GM18507 (cell line): ENCODE measurements at places on chromosomes 1 and 21.
A peak's percentile ranks its signal among the peaks of the same experiment; 100 is the strongest.

- DNase-seq = no peak
Observed at GRCh38 chr1:228802386-228803220, 67.3 kb downstream of the RHOU start.

DNA sequence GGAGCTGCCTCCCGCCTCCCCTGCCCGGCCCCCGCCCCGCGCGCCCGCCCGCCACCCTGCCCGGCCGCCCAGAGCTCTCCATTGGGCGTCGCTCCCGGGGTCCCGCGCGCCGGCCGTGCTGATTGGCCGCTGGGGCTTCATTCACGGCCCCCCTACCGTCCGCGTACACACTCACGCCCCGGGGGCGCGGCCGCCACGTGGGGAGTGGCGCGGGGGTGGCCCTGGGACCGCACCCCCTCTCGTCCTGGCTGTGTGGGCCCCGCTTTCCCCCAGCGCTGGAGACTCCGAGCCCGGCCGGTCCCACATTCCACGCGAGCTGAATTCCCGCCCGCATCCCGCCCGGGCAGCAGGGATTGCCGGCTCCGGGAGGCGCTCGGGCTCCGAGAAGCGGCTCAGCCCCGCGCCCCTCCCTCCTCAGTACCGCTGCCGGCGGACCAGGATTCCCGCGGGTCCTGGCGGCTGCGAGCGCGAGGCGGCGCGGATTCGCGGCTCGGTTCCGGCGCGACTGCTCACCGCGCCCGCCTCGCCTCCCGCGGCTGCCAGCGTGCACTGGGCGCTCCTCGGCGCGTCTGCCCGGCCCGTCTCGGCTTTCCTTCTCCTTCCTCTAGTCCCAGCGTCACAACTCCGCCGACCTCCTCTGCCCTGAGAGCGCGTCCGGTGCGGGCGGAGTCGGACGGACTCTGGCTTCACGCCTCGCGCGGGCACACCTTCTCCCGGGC, 450 bp upstream of the POU3F1 start:
- DNase-seq = peak; percentile 81

GRCh38 chr1:96688767-96689166, 32.8 kb upstream of the PTBP2 start:
- no peak for DNase-seq

DNA sequence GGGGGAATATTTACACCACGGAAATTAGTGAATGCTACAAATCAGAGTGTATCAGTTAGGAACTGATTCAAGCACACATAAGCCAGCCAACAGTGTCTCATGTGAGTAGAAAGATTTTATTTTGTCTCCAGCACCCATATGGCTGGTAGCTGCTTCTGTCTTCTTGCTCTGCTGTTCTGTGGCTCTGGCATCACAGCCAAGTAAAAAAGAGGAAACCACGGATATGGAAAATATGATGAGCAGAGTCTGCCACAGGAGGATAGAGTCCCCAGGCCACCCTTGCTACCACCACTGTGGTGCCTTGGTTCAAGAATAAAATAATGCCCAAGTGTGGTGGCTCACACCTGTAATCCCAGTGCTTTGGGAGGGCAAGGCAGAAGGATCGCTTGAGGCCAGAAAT, 53.6 kb upstream of the SPOCD1 start:
- DNase-seq = no peak

DNA sequence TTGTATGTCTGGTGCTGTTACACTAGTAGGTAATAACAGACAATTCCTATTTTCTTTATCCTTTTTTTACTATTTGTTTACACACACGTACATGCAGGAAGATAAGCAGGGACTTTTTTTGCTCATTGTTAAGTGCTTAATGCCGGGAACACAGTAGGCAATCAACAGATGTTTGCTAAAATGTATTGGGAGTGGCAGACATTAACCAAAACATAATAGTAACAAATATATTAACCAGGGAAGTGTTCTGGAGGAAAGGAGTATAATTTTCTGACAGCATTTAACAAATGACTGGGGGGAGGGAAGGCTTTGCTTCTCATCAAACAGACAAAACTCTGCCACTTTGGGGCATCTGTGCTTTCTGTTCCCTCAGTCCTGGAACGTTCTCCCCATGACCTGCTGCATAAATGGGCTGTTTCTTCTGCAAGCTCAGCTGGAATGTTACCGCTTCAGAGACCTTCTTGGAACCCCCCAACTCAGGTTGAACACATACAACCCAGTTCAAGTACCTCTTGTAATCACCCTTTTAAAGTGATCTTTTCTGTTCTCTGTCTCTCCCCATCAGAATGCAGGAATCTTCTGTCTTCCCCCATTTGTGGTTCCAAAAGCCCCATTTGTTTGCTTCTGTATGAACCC, 2.1 kb downstream of the CR1L start:
- DNase-seq = no peak

GRCh38 chr1:44619261-44619900, 54.9 kb downstream of the TMEM53 start:
- DNase-seq = no peak

GRCh38 chr21:45917241-45917640, 64.3 kb upstream of the COL6A1 start:
- DNase-seq = no peak

DNA sequence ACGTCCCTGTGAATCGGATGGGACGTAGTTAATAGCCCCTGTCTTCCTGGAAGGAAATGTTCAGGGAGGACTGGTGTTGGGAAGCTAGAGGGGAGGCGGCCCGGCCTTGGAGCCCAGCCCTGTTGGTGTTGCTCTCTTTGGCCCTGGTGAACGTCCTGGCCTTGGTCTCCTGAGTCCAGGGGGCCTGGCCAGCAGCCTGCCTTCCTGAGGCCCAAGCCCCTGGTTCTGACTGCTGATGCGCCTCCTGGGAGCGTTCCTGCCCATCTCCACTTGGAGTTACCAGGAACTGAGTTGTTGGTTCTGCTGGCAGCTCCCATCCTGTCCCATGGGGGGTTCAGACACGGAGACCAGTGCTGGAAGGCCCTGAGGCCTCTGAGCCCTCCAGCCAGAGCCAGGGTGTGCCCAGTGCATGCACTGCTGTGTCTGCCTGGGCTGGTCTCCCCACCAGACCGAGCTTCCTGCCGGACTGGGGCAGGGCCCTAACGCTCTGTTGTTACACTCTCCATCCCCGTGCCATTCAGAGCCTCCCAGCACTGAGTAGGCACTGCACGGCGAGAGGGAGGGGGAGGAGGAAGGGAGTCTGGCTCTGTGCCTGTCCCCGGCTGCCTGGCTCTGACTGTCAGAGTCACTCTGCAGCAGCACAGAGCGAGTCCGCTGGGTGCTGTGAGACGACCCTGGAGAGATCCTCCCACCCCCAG, 382.5 kb upstream of the VAMP3 start:
- DNase-seq = no peak

DNA sequence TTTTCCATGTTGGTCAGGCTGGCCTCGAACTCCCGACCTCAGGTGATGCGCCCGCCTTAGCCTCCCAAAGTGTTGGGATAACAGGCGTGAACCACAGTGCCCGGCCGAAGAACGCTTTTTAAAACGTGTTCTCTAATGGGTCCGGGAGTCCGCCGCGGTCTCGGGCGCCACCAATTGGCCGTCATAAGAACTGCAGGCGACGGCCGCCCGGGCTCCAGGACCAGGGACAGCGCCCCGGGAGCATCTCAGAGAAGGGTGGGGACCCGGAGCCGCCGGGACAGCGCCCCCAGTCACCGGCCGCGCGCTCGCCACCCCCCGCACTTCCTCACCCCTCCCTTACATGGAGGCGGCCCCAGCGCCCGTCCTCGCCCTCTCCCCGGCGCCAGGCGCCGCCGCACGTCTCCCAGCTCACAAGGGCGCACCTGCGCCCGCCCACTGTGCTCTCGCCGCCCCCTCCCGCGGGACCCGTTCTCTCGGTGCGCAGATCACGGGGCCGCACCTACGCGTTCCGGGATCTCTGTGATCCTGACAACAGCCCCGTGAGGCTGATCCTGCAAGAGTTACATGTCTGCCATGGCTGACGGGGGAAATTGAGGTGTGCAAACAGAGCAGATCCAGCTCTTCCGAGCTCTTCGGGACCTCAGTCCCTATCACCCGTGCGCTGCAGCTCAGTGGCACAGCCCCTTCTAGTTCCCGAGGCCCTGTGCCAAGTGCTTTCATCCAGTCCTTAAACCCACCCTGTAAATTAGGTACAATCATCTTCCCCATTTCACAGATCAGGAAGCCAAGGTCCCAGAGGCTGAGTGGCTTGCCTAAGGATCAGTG, 9.8 kb downstream of the RAP1GAP start:
- DNase-seq = peak; percentile 83

DNA sequence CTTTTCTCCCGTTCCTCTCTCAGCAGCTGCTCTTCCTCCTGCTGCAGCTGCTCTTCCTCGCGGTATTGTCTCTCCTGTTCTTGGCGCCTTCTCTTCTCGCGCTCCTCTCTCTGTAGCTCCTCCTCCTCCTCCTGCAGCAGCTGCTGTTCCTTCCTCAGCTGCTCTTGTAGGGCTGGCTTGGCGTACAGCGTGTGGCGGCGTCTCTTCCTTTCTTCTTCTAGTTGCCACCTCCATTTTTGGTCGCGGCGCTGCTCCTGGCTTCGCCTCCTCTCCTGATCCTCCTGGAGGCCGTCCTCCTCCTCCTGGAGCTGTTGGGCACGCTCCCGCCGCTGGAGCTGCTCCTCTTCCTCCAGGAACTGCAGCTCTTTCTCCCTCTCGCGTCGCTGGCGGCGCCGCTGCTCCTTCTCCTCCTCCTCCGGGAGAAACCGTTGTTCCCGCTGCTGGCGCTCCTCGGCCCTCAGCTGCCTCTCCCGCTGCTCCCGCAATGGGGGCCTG, 4.8 kb downstream of the TCHH start:
- DNase-seq = no peak

- no peak for DNase-seq
Observed at GRCh38 chr1:203511513-203511912, 17.6 kb downstream of the OPTC start.

DNA sequence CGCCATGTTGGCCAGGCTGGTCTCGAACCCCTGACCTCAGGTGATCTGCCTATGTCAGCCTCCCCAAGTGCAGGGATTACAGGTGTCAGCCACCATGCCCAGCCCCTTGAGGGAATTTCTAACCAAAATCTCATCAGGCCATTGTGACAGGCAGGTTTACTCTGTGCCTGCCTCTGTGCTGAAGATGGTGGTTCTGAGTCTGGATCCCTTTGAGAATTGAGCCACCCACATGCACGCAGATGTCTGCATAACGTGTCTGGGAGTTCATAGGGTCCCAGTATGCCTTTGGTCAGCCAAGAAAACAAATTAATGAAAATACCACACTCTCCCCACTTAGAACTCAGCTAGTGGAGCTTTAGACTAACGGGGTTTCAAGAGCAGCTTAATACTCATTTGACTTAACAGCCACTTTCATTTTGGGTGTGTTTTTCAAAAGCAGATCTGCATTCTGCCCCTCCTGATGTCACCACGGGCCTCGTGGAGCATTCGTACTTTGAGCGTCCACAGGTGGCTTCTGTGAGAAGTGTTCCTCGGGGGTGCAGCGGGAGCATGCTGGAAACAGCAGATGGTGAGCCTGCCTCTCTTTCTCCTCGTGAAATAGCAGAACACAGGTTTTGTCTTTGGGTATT, 45.3 kb downstream of the DIP2A start:
- peak; percentile 23 for DNase-seq

GRCh38 chr1:243846761-243847160, 3.3 kb downstream of the AKT3 start:
- DNase-seq = no peak

GRCh38 chr1:63569068-63569467, 24.1 kb upstream of the PGM1 start:
- DNase-seq = no peak

GRCh38 chr21:32372755-32373154, 20.1 kb downstream of the URB1 start:
- DNase-seq = no peak

DNA sequence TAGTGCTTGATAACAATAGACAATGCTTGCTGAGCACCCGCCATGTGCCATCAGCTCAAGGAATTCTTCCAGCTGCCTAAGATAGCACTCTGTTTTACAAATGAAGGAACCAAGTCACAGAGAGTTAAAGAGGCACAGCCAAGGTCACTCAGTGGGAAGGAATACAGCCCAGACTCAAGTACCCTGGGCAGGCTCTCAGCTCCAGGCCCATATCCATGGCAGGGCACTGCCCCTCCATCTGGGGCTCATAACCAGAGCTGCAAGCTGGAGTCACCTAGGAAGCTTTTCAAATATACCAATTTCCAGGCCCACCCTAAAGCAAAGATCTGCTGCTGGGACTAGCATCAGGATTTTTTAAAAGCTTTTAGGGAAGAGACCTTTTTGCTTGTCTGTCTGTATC, 1.6 kb downstream of the CLEC20A start:
- no peak for DNase-seq

DNA sequence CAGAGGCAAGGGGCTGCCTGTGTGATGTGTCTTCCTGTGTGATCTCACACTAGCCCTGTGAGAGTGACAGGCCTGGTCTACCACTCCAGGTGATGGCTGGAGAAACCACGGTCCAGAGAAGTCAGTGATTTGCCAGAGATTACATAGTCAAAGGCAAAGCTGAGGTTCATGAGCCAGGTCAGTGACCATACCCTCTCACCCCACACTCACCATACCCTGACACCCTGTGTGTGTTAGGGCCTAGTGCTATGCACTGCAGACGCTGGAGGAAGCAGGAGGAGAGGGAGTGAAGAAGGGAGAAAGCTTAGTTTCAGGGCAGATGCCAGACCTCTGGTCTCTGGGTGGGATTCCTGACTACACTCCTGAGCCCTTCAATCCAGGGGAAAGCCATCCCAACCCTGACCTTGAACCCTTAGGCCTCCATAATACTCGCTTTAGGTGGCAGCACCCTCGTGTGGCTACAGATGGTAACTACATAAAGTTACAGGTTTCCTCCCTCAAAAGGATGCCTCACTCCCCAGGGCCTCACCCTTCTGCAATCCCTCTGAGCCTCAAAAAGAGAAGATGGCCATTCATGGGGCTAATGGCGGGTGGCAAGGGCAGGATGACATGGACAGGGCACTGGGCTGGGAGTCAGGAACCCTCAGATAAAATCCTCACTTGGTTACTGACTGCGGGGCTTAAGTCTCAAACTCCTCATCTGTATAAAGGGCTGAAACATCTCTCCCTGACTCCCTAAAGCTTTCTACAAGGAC, 20.8 kb upstream of the SDC3 start:
- DNase-seq = peak; percentile 23

- DNase-seq = no peak
Observed at GRCh38 chr1:2596530-2597333, 10.2 kb downstream of the PRXL2B start.

GRCh38 chr1:215243345-215244054, 161.0 kb downstream of the KCNK2 start:
- DNase-seq = no peak

DNA sequence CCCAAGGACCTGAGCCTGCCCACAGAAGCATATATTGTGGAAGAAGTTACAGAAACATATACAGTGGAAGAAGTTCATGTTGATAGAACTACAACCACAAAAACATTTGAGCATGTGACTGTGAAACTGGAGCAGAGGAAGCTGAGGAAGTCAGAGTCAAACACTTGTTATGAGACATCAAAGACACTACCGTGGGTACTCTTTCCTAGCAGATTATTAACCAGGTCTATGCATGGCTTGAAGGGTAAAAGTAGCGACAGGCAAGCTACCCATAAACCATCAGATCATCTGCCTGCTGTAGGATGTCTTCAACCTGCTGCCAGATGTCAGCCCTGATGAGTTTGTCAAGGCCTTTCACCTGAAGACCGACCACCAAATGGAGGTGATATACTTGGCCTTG, 35.8 kb downstream of the IVNS1ABP start:
- peak; percentile 28 for DNase-seq

GRCh38 chr1:100530880-100531487, 7.0 kb upstream of the GPR88 start:
- no peak for DNase-seq
